ENCODE measurements at places on chromosomes 1 and 21.

DNA sequence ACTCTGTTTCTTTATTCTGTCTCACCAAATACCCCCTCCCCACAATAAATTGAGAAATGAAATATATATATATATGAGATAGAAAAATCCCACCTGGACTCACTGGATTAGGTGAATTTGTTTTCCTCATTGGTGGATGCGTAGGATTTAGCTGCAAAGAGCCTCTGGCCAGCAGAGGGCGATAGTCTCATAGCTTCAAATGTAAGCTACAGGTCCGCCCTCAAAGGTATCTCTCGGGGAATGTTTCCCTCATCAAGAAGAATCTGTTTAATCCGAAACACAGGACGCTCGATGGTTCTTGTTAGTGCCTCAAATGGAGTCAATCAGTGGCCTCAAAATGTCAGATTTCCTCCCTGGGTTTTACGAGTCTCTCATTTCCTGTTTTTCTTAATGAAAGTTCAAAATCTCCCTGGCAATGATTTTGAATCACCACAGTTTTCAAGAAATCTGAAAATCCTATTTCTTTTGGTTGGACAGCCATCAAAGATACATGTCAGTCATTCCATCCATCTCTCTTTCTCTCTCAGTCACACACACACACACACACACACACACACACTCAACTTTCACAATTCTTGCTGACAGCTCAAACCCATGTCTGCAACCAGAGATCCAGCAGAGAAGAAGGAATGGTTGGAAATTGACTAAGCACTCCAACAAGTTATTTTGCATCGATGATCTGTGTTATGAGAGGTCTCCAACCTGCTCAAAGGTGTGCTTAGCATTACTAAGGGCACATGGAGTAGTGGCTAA lies 13.9 kb upstream of the CAMK1G start:
- DNase-seq: peak; percentile 76

GRCh38 chr1:8142955-8143629 lies 117.0 kb upstream of the ERRFI1 start:
- DNase-seq: no peak

DNA sequence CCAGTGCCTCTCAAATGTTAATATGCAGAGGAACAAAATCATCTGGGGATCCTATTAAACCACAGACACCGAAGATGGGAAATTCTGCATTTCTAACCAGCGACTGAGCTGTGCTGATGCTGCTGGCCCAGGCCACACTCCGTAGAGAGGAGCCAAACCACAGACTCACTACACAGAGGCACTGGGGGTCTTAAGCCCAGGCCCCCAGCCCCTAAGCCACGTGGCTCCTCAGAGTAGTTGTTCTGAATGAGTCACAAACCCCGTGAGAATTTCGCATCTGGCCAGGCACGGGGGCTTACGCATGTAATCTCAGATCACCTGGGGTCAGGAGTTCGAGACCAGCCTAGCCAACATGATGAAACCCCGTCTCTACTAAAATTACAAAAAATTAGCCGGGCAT lies 2.8 kb upstream of the CELA2A start:
- no peak for DNase-seq

DNA sequence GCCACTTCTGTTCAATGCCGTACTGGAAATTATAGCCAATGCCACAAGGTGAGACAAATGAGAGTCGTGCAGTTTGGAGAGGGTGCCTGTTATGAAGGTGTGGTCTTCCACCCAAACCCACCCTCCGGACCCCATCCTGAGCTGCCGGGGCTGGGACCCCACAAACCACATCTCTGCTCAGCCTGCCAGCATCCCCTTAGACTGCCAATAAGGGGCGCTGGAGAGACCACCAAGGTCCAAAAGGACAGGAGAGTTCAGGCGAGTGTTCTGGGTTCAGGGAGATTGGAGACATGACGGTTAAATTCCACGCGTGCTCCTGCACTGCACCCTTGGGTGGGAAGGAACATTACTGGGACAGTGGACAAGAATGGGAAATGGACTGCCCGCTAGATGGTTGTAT lies 48.7 kb upstream of the COL18A1 start:
- no peak for DNase-seq

DNA sequence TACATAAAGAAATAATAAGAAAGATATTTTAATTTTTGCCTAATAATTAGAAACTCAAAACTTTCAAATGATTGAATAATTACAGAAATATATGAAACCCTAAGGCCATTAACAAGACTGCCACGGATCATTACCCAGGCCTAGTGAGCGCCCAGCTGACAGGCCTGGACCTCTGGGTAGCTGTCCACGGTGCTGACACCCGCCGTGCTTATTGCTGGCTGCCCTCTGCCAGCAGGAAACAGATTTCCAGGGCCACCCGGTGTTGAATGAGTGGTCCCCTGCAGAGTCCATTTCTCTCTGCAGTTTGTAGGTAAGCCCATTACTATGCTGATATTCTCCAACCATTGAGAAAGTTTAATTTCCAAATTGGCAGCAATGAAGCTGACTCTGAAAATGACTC lies 254.4 kb upstream of the GJB5 start:
- no peak for DNase-seq

DNA sequence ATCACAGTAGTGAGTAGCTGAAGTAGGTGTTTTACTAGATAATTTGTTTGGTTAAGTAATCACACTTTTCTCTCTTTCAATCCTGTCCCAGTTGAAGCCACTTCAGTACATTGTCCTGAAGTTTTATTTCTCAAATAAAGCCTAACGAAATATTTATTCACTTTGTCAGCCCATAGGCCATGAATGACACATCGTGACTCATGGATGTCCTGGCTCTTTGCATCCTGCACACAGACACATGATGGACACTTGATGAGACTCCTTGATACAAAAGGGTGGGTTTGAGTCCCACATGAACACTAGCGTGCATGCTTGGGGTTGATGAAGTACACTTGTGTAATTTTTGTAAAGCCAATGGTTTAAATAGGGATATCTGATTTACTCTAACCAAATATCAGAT lies 22.7 kb upstream of the LAMC2 start:
- no peak for DNase-seq

GRCh38 chr1:212313616-212314015 lies 28.4 kb downstream of the PPP2R5A start:
- DNase-seq: no peak

GRCh38 chr1:32779242-32779641 lies 37.9 kb downstream of the YARS1 start:
- DNase-seq: no peak

DNA sequence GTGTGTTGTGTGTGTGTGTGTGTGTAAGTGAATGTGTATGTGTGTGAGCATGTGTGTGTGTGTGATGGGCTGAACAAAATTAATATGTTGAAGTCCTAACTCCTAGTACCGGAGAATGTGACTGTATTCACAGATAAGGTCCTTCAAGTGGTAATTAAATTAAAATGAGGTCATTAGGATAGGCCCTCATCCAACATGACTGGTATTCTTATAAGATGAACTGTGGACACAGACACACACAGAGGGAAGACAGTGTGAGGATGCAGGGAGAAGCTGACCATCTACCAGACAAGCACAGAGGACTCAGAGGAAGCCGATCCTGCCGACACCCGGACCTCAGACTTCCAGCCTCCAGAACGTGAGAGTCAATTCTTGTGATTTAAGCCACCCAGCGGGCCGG lies 91.2 kb upstream of the PGBD5 start:
- DNase-seq: no peak

DNA sequence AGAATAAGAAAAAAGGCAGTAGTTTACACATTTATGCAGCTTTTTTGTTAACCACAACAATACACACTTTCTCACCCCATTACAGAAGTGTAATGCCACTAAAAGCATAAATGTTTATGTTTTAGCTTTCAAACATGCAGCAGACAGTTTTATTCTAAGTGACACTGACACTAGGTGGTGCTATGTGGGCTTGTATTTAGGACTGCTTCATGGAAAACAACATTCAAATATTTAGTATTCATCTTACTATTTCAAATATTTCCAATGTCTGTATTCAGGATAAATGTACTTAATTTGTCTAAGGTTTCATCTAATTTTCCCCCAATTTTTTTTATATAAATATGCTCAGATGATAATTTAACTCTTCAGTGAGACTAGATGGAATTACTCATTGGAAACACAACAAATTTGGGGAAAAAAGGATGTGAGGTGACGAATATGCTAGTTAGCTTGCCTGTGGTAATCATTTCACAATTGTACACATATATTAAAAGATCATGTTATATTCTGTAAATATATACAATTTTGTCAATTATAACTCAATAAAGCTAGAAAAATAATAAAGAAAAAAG lies 71.4 kb downstream of the USP1 start:
- DNase-seq: no peak
